Thoracic aorta (tissue), 2 donors: ENCODE measurements at places on chromosomes 6 and 20. TPM values are rescaled to one million over a fixed set of nuclear protein-coding genes. Genes with fewer than 3 reads are reported as not detected.

DNA sequence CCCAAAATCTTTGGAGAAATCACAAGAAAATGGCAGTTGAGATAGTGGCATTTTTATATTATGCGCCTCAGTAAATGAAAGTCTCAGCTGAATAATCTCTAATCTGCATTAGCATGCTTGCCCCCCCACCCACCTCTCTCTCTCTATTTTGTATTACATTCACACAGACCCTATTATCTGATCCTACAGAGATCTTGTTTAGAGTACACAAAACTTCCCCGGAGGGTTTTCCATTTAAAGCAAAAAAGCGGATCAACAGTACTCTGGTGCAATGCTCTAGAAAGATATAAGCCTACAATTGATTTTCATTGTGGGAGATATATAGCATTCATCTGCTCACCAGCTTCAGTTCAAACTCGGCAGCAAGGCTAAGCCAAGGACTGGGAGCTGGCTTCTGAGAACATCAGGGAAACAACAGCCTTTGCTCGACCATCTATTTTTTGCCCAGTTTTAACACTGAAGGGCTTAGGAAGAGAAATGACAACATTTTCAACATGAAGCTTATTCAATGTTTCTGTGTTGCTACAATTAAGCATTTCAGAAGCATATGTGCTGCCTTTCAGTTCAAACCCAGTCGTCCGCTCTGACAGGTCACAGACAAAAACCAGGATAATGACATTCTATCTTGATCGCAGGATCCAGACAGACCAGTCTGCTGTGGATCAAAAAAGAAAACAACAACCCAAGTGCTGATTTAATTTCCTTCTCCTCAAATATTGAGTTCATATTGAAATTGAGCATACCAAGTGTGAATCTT lies 137.6 kb upstream of the ATXN1 start:
- DNase-seq, result no peak

- no peak for DNase-seq
These were observed 88.0 kb upstream of the MANEA start for GRCh38 chr6:95489185-95489863.

The POU3F2 gene
- total RNA-seq, result not detected

DNA sequence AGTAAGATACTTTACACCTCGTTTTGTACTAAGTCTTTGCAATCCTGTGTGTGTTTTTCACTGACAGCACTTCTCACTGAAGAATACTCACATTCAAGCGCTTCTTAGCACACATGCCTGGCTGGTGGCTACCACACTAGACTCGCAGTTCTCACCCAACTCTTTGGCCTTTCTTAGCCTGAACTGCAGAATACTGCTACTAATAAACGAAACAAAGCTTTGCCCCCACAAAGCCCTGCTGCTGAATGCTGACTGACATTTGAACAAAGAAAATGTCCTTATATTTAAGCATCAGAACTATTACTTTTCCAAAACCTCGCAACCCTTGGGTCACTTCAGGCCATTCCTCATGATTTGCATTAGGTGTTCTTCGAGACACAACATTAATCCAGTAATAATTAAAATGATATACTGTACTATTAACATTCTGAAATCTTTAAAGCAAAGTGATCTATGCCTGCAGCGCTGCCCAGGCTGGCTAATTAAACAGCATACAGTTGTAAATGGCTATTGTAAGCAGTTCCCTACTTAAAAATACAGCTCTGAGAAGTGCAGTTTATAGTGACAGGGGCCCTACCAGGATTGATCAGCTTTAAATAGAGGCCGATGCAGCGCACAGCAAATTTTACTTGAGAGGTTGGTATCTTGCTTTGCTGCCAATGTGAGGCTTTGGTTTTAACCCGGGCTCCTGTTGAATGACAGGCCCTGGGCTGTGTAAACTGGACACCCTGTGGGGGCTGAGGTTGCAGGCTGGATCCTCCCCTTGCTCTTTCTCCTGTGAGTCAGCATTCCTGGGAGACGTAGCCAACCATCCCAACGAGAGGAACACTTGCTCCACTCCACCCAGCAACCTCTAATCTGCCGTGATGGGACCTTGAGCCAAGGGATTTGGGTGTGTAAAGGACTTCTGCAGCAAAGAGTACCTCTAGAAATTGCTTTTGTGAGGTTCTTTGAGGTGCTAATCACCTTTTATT lies 899.0 kb downstream of the TFAP2A start:
- DNase-seq, result no peak

- DNase-seq, result no peak
These were observed 75.5 kb downstream of the NOL4L start for GRCh38 chr20:32509639-32510066.

- DNase-seq, result no peak
These were observed 120.5 kb upstream of the TMEM170B start for GRCh38 chr6:11416936-11417576.

The HACE1 gene
- 17.0 TPM for total RNA-seq

GRCh38 chr6:85484948-85485347 lies 35.1 kb downstream of the NT5E start:
- no peak for DNase-seq

The RNF182 gene
- not detected for total RNA-seq

The RIPOR2 gene
- total RNA-seq, result 6.0 TPM

GRCh38 chr6:29345380-29345779 lies 23.3 kb downstream of the OR5V1 start:
- DNase-seq, result no peak

- no peak for DNase-seq
These were observed 179.8 kb downstream of the ERMARD start for GRCh38 chr6:169931261-169931660.

GRCh38 chr20:24987244-24987643 lies 5.3 kb downstream of the APMAP start:
- DNase-seq, result no peak

DNA sequence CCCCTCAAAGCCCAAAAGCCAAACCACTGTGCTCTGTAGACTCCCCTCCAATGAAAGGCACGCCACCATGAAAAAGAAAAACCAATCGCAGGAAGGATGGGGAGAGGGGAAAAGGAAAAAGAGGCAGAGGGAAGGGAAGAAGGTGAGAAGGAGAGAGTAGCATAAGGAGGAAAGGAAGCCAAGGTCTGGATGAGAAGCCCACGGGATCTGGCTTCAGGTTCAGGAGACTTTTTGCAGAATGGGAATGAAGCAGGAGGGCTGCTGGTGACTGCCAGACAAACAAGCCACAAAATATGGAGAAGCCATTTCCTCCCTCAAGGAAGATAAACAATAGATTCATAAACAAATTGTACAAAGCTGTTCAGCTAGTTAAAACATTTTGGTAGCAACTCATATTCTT lies 79.0 kb upstream of the MRPS10 start:
- DNase-seq, result no peak

The PREX1 gene
- total RNA-seq, result 101 TPM

The MACROD2 gene
- 0.95 TPM for total RNA-seq

The PPIL4 gene
- total RNA-seq, result 33.8 TPM

The COL21A1 gene
- total RNA-seq, result 53.7 TPM

The DDAH2 gene
- 136 TPM for total RNA-seq

DNA sequence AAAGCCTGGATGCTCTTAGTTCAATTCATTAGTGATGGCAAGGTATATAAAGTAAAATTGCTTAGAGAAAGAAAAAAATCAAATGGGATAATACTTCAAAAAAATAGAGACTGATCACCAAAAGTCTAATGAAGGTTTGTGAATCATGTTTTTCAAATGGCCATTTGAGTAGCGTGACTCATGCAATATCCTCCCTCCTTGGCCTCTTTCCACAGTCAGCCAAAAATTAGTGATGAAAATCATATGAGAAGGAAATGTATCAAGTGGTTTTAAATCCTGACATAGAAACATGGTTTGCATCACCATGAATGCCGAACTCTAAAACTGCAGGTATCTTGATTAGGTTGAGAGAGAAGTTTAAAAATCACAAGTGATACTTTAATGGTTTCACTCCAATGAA lies 1.2 kb upstream of the COL19A1 start:
- DNase-seq, result no peak
